Effector CD4-positive, alpha-beta T cell (primary cell): ENCODE measurements at places on chromosomes 3 and 15.

GRCh38 chr15:45919806-45920205, 285.0 kb downstream of the SQOR start:
- DNase-seq, result no peak

GRCh38 chr3:73552700-73553099, 72.0 kb downstream of the PDZRN3 start:
- DNase-seq, result no peak

DNA sequence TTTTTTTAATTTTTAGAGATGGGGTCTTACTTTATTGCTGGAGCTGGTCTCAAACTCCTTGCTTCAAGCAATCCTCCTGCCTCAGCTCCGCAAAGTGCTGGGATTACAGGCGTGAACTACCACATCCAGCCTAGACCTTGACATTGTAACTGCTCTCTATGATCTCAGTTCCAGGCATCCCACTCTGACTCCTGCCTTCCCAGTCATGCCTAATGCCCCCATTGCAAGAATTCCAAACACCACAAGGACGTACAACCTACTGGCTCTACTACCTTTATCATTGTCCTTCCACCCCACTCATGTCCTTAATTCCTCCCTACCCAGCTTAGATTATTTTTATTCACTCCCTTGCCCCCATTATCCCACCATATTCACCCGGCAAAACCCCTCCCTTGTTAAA, 21.6 kb downstream of the NKIRAS1 start:
- no peak for DNase-seq

- no peak for DNase-seq
Measured at GRCh38 chr3:58394339-58394738, 39.3 kb downstream of the PDHB start.

- DNase-seq, result no peak
Measured at GRCh38 chr3:13332158-13332557, 88.0 kb downstream of the NUP210 start.

GRCh38 chr15:61835496-61836106, 224.6 kb downstream of the VPS13C start:
- DNase-seq, result peak; percentile 38

DNA sequence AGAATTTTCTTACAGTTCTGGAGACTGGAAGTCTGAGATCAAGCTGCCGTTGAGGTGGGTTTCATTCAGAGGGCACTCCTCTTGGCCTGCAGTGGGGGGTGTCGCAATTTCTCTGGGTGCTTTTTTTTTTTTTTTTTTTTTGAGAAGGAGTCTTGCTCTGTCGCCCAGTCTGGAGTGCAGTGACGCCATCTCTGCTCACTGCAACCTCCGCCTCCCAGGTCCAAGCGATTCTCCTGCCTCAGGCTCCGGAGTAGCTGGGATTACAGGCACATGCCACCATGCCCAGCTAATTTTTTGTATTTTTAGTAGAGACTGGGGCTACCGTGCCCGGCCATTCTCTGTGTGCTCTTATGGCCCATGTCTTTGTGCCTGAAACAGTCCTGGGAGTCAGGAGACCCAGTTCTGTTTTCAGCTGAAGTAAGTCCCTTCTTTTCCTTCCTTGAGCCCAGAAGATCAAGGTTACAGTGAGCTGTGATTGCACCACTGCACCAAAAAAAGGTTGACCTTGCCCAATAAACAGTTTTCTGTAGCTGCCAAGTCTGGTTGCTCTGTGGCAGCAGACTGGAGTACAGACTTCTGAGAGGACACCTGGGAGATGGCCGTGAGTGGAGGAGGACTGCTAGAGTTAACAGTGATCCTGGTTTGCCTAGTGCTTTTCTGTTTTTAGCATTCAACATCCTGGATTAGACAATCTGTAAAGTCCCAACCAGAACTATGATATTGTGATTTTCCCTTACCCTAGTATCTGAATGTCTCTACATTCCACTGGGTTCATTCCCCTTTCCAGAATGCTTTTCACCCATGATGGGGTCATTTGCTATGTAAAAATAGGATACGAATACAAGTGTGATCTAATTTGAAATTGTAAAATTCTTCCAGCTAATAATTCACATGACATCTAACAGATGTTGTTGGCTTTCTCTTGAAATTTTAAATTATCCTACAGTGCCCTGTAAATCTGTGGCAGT, 76.6 kb upstream of the RNF7 start:
- DNase-seq, result no peak

- no peak for DNase-seq
Measured at GRCh38 chr15:71237456-71238188, 122.4 kb downstream of the THSD4 start.

- no peak for DNase-seq
Measured at GRCh38 chr15:63968122-63968524, 78.2 kb downstream of the DAPK2 start.

DNA sequence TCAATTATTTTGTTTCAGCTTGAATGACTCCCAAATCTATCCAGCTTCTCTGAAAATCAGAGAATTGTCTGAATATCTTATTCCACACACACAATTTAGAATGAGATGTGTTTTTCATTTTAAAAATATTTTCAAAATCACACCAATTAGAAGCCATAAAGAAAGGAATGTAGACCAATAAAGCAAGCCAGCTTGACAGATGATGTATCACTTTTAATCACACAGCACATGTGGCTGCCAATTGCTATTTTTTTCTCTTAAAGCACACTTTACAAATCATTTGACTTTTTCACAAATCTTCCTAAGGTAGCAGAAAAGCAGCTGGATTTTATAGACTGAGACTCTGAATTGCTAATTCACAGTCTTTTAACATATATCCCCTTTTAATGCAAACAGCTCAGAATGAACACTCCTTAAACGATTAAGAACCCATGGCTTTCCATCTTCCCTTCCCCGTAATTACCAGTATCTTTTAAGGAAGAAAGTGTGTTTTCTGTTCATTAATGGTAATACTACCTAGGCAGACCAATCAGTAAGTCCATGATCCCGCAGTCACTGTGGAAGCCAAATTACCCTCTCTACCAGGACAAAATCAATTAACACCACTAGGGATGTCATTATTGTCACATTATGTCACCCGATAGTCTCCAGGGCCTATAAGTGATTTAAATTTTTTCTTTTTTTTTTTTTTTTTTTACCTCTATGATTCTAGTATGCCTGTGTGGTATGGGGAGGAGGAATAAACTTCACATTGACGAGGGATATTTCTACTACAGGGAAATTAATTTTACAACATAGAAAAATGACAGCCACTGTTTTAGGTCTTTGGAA, 250.0 kb upstream of the VEPH1 start:
- DNase-seq, result no peak

- no peak for DNase-seq
Measured at GRCh38 chr3:123229145-123229544, 27.4 kb downstream of the SEC22A start.

DNA sequence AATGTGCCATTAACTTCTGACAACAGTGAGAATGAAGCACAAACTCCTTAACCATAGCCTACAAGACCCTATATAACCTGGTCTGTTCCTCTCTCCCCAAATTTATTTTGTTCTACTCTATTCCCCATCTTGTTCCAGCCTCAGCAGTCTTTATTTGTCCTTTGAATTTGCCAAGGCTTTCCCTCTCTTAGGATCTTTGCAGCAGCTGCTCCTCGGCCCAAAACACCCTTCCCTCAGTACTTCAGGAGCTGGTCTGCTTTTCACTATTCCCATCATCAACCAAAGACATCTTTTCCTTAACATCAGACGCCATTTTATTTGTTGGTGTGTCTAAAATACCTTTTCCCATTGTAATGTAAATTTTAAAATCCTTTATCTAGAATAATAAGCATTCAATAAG, 10.2 kb downstream of the PRICKLE2 start:
- DNase-seq, result no peak

DNA sequence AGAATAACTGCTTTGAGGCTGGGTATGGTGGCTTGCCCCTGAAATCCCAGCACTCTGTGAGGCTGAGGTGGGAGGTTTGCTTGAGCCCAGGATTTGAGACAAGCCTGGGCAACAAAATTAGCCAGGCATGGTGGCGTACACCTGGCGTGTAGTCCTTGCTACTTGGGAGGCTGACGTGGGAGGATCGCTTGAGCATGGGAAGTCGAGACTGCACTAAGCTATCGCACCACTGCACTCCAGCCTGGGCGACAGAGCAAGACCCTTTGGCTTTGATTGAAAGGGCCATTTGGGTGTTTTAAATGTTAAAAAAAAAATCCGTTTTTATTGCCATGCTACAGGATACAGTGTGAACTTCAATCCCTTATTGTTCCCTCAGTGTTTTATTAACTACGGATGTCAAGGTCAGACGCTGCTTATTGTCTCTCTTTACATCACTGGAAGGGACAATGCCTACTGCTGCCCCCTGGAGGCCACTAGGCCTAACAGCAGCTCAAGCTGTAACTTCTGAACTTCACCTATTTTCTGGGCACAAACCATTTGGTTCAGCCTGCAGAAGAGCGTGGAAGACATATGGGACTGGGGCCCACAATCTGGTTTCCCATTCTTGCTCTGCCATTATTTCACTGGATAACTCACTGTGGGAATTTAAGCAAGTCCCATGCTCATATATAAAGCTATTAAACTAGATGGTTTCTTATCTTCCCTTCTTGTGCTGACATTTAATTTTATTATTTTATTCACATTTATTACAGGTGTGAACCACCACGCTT, 15.3 kb upstream of the IREB2 start:
- DNase-seq, result peak; percentile 43

DNA sequence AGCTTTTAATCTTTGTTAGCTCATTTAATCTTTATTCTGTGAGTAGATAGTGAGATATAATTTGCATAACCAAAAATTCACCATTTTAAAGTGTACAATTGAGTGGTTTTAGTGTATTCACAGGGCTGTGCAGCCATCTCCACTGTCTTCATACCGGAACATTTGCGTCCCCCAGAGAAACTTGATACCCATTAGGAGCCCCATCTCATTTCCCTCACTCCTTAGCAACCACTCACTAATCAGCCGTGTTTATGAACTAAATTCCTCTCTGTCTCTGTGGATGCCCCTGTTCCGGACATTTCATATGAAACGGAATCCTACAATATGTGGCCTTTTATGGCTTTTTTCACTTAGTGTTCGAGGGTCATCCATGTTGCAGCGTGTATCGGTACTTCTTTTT, 38.2 kb downstream of the PAK2 start:
- DNase-seq, result no peak

- no peak for DNase-seq
Measured at GRCh38 chr3:189727158-189727557, 96.0 kb downstream of the TP63 start.

DNA sequence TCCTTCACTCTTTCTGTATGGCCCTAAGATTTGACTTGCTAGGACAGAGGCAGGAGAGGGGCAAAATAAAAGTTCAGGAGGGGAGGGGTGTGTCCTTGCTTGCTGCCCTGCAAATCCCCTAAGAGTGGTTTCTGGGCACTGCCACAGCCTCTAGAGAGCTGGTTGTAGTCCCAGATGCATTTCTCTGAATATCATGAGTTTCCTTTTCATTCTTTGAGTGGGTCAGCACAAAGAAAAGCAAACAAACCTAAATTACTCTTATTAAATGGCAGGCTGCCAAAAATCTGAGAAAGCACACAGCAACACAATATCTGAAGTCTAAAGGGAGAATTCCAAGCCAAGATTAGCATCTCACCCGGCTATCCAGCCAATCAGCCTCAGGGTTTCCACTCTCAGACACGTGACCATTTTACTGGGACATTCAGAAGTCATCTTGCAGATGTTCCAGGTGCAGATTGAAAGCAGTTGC, 919.3 kb downstream of the TUSC7 start:
- no peak for DNase-seq

GRCh38 chr3:159258934-159259333, 457.1 kb downstream of the MFSD1 start:
- no peak for DNase-seq

GRCh38 chr15:74867466-74868038, 5.6 kb downstream of the SCAMP2 start:
- no peak for DNase-seq

- DNase-seq, result no peak
Measured at GRCh38 chr3:127485396-127486170, 105.0 kb downstream of the TPRA1 start.

DNA sequence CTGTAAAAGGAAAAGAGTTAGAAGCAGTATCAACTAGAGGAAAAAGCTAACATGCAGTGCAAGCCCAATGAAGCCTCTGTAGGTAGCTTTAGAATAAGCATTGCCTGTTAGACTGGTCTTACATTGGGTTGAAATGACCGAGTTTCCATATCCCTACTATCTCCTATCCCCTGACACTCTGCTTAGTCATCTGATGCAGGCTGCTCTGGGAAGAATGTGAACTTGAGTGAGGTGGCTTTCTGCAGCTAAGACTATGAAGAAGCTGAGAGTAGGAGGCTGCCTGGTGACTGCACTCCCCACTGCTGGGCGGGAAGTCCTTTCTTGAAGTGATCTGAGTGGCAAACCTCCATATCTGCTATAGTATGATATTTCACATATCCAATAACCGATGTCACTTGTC, 64.7 kb downstream of the OXSM start:
- no peak for DNase-seq

DNA sequence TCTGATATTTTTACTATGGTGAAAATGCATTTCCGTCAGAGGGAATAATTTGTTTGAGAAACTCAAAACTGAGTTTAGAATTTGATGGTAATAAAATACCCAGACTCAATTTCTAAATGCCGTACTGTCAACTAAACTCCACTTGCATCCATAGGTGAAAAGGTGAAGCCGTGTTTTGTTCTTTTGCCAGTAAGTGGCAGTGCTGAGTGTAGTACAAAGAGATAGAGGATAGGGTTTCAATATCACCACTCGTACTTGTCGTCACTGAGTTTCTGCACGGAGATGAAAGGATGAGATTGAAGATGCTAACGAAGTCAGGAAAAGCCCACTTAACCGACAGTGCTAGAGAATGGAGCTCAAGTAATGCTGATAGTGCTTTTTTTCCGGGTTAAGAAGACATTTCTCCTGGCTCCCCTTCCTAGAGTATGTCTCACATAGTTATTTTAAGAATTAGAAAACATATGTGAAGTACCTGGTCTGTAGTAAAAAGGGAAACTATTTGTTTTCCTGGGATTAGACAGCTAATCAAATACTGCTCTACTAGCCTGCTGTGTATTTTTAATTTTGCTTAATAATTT, 345.1 kb downstream of the IL5RA start:
- DNase-seq, result no peak

- no peak for DNase-seq
Measured at GRCh38 chr15:89444241-89445225, 51.9 kb downstream of the RHCG start.

- DNase-seq, result no peak
Measured at GRCh38 chr3:9072667-9073009, 109.4 kb upstream of the RAD18 start.

DNA sequence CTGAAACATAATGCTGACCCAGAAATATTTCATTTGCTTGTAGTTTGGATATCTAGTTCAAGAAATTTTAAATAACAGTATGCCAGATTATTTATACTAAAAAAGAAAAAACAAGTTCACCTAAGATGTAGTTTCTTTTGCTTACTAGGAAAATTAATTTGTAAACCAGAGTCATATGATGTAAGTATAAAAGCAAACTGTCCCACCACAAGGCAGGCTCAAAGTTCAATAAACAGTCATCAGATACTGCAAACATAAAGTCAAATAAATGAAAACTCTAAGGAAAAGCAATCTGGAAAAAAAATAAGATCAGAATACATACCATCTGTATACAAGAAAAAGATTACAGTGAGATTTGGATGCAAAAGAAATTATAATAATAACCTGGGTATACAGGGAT, 40.2 kb upstream of the WDR5B start:
- DNase-seq, result no peak

- no peak for DNase-seq
Measured at GRCh38 chr15:81752546-81752942, 293.3 kb downstream of the MEX3B start.
